Stimulated activated CD4-positive, alpha-beta T cell treated with anti-CD3 and anti-CD28 coated beads, Interleukin-1b, Interleukin-23, amount 100 ng/mL, for 4 hours (primary cell): ENCODE measurements at places on chromosomes 12 and 14.

DNA sequence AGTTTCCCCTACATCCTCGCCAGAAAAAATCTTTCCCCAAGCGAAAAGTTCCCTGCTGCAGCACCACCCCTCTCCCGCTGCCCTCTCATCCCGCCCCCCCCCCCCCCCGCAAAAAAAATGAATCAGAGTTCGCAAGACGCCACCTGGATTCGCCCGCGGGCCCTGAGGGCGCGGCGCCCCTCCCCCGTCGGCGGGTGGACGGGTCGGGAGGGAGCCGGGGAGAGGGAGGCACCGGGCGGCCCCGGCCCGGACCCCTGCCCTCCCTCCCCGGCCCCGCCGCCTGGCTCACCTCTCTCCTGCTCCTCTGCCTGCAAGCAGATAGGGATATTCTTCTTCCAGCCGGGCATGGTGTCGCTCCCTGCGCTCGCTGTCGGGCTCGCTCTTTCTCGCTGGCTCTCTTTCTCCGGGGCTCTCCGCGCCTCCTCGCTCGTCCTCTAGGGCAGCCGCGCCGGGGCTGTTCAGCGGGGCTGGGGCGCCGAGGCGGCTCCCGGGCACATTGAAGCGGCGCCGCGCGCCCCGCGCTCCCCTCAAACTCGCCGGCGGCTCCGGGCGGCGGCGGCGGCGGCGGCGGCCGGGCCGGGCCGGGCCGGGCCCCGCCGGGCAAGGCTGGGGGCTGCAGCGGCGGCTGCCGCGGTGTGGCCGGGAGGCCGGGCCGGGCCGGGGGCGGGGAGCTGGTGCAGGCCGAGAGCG lies 200.3 kb upstream of the CAND1 start:
- peak; percentile 15 for DNase-seq

- no peak for DNase-seq
Observed at GRCh38 chr12:132708150-132708549, 2.5 kb upstream of the PGAM5 start.

GRCh38 chr12:62629413-62629812 lies 162.8 kb downstream of the MON2 start:
- no peak for DNase-seq

GRCh38 chr12:89991807-89992590 lies 283.4 kb upstream of the ATP2B1 start:
- DNase-seq = no peak

GRCh38 chr14:98226411-98226810 lies 1045.6 kb downstream of the BCL11B start:
- DNase-seq = no peak

DNA sequence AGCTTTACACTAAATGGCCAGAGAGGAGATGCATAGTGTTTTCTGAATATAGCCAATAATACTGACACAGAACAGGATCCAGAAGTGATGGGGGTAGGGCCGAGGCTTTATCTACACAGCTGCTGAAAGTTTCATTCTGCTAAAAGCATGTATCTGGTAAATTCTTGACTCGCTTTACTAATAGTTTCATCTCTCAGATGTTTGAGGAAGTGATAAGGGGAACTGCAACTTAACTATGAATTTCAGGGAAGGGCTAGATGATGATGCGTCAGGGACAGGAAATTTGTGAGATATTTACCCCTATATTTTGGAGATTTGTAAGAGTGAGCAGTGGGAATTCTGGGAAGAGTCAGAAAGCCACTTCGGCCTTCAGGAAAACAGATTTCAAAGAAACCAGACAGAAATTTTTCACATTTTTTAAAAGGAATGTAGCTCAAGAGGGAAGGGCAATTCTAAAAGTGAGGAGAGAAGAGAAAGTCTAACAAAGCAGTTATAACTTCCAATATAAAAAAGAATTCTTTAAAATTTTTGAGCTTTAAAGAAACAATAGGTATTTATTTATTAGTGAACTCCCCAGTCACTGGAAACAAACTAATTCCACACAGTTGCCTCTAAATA lies 243.1 kb downstream of the BCAT1 start:
- no peak for DNase-seq

GRCh38 chr12:100877776-100878175 lies 83.2 kb downstream of the ANO4 start:
- no peak for DNase-seq

DNA sequence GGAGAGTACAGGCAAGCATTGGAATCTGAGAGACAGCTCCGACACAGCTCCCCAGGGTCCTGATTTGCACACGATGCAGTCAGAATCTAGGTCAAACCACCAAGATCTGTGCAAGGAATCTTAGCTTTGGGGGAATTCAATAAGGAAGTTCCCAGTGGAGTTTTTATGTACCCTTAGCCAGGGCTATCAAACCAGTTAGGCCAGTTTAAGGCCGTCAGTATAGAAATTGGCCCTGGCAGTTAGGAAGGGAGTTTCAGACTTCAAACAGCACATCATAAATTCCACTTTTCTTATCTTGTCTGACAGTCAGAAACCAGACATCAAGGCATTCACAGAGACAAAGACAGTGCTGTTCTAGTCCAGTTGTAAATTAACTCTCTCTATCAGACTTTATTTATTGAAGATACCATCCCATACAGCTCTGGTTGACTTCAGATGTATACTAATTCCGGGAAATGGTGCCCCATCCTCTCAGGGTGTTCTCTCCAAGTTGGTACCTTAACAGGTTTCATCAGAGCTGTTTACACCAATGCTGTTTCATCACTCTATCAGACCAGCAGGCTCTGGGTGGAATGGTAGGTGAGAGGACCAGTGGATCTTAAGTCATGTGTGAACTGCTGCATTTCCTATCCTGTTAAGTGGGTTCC lies 157.5 kb upstream of the ATF7IP start:
- DNase-seq = no peak

- DNase-seq = no peak
Observed at GRCh38 chr14:104268725-104269436, 130.5 kb downstream of the KIF26A start.

GRCh38 chr12:126926023-126926594 lies 1340.9 kb upstream of the TMEM132C start:
- DNase-seq = no peak

DNA sequence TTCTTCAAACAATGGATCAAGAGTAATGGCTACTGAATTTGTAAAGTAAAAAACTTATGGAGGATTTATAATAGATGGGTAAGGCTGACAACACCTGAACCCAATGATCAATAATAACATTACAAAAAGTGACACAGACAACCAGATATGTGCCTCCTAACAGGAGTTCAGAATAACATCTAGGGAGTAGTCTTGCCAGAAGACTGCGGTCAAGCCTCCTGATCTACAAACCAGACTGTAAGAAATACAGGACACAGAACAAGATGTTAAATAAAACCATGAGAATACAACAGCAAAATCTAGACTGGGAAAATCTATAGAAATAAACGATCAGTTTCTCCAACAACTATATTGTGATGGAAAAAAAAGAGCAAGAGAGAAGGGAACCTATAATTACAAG lies 262.6 kb upstream of the TMTC1 start:
- DNase-seq = no peak

- DNase-seq = no peak
Observed at GRCh38 chr12:83083616-83084015, 396.9 kb downstream of the TMTC2 start.

- no peak for DNase-seq
Observed at GRCh38 chr12:16349131-16349460, 1.7 kb downstream of the MGST1 start.

GRCh38 chr12:101027200-101027599 lies 182.8 kb downstream of the SLC5A8 start:
- DNase-seq = no peak

DNA sequence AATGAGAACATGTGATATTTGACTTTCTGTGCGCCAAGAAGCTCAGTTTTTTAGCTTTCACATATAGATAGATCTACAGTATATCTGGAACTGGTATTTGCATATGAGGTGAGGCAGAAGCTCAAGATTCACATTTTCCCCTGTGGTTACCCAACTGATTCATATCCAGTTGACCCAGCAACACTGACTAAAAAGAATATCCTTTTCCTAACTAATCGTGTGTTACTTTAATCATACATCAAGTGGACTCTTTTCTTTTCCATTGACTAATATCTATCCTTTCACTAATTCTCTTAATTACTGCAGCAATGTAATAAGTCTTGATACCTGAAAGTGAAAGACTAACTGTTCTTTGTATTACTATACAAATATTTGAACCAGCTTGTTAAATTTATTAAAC lies 236.1 kb downstream of the AEBP2 start:
- DNase-seq = no peak

DNA sequence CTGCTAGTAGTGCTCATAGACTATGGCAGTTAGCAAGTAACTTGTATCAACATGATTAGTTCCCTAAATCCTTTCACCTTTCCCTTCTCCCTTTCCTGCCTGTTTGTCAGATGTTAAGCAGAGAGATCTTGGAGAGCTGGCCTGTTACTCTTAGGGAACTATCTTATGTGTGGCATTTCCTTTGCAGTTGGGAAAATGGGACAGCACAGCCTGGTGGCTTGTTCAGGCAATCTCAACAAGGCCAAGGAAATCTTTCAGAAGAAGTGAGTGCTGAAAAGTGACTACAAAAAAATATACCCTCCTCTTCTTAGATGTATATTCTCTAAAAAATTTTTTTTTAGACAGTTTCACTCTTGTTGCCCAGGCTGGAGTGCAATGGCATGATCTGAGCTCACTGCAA lies 7.4 kb downstream of the PARP2 start:
- no peak for DNase-seq

- no peak for DNase-seq
Observed at GRCh38 chr14:68341411-68342212, 451.3 kb downstream of the ZFP36L1 start.

- no peak for DNase-seq
Observed at GRCh38 chr12:1443421-1444141, 150.8 kb downstream of the FBXL14 start.

GRCh38 chr12:9922429-9922828 lies 9.7 kb downstream of the CLEC2A start:
- no peak for DNase-seq

GRCh38 chr12:120337730-120338129 lies 10.2 kb upstream of the PLA2G1B start:
- no peak for DNase-seq

DNA sequence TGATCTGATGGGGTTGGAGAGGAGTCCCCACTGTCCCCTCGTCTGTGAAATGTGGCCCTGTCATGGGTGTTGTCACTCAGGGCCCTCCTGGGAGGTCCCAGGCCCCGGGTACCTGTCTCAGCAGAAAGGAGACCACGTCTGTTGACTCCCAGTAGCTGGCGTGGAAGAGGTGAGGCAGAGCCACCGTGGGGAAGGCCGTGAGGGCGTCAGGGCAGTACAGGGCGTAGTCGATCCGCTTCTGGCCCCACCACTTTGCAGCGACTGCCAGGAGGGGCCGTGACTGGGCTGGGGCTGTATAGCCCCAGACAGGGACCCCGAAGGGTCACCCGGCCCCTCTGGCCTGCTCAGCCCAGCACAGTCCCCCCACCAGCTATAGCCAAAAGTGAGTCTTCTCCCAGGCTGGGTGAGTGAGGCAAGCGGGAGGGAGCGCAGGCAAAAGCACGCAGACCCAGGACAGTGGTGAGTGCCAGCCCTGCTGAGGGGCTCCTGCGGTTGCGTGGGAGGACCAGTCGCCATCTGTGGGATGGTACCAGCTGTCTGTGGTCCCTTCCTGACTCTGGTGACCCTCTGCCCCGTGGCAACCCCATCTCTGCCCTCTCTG lies 8.2 kb downstream of the ARL6IP4 start:
- no peak for DNase-seq

- peak; percentile 33 for DNase-seq
Observed at GRCh38 chr14:50520947-50521815, 11.2 kb downstream of the MAP4K5 start.

GRCh38 chr14:63781686-63782085 lies 53.8 kb upstream of the SGPP1 start:
- DNase-seq = no peak

DNA sequence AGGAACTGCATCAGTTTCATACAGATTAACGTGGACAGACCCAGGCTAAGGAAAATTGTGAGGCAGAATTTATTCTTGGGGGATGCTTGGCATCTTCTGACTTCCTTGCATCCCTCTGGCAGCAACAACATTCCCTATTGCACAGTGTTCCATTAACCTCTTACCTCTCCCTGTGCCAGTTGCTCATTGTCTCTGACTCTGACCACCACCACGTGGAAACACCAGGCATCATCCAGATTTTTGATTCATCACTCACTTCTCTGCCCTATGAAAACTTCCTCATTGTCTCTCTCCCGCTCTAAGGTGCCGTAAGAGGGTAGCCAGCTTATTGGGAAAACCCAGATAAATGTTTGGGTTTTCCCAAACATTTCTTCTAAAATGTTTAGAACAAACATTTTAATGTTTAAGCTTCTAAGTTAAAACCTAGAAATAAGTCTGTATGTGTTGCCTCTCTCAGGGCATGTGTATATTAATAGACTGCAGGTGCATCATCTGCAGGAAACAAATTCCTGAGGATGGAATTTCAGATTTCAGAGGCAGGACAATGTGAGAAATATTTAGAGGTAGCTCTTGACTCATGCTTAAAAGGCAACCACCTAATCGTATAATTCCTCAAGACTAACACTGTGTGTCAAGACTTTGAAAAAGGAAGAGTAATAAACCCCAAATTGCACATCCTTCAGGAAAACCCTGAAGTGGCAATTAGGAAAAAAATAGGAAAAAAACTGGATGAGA lies 64.5 kb upstream of the SLC35F4 start:
- DNase-seq = no peak

DNA sequence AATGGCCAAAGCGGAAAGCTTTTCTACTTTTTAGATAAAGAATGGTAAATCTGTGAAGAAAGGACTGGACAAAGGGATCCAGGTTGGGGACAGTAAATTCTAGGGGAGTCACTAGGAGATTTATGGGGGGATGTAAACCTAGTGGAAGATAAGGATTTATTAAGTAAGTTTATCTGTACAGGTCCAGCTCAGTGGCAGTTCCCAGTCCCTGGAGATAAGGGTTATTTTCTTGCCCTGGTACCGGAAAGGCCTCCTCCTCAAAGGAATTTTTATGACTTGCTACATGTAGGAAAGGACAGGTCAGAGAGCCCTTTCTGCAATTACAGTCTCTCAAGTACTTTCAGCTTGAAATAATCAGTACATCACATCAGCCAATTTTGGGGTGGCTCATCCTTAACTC lies 72.6 kb upstream of the BICD1 start:
- DNase-seq = no peak

GRCh38 chr14:70871863-70872677 lies 35.2 kb upstream of the PCNX1 start:
- DNase-seq = no peak

DNA sequence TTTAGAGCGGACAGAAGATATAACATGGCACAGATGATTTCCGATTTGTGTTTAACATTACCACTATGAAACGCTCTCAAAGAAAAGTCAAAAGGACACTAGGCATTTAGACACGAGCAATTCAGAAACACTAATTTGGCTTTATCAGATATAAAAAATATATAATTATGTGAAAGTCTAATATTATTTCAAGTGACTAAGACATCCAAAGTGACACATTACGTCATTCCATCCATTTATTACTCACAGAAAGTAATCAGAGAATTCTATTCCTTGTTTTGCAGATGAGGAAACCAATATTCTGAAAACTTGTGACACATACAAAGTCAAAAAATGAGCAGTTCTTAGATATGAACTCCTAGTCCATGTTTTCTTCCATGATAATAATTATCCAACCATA lies 250.8 kb upstream of the USP15 start:
- DNase-seq = no peak

DNA sequence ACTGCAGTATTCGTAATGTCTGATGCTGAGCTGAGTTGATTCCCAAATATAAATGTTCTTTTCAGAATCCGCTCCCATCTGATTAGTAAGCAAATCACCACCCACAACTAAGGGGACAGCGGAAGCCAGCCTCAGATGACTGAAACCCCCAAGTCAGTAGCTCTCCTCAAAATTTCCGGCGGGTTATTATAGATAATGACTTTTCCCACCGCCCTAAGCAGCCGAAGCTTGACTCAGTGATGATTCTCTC lies 469 bp upstream of the LRFN5 start:
- DNase-seq = no peak

- DNase-seq = no peak
Observed at GRCh38 chr12:104273503-104273902, 30.0 kb upstream of the EID3 start.
